Kidney (tissue), 22 donors: ENCODE measurements at places on chromosomes 5 and 9. TPM values are rescaled to one million over a fixed set of nuclear protein-coding genes. Genes with fewer than 3 reads are reported as not detected.

The ADCY2 gene
- 2.2 TPM for total RNA-seq

The ARHGEF28 gene
- 66.3 TPM for total RNA-seq

The OSMR gene
- total RNA-seq = 118 TPM

The LCN15 gene
- not detected for total RNA-seq

The GABBR2 gene
- total RNA-seq = 0.06 TPM

The SIMC1 gene
- 10.0 TPM for total RNA-seq

The CEP72 gene
- total RNA-seq = 7.8 TPM

The CTNND2 gene
- 0.79 TPM for total RNA-seq
